Cardiac muscle cell (in vitro differentiated cells and primary cell): ENCODE measurements at places on chromosomes 16 and 17.

GRCh38 chr17:15009087-15009486 lies 256.0 kb downstream of the PMP22 start:
- DNase-seq = no peak

DNA sequence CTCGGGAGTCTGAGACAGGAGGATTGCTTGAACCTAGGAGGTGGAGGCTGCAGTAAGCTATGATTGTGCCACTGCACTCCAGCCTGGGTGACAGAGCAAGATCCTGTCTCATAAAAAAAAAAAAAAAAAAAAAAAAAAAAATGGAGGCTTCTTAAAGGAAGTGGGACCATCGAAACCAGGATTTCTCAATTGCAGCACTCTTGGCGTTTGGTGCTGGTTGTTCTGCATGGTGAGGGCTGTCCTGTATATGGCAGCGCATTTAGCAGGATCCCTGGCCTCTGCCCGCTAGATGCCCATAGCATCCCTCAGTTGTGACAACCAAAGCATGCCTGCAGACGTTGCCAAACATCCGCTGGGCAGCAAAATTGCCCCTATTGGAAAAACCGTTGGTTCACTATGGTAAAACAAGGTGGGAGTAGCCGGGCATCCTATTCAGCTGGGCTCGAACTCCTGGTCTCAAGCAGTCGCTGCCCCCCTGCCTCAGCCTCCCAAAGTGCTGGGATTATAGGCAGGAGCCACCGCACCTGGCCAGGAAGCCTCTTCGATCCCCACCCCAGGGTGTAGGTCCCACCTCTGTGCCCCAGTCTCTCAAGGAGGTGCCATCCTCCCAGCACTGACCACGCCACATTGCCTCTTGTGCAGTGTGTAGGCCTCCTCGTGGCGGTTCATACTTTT lies 6.5 kb upstream of the NPIPB7 start:
- DNase-seq = no peak

GRCh38 chr17:29390851-29391631 lies 878 bp downstream of the TAOK1 start:
- peak; percentile 47 for DNase-seq

DNA sequence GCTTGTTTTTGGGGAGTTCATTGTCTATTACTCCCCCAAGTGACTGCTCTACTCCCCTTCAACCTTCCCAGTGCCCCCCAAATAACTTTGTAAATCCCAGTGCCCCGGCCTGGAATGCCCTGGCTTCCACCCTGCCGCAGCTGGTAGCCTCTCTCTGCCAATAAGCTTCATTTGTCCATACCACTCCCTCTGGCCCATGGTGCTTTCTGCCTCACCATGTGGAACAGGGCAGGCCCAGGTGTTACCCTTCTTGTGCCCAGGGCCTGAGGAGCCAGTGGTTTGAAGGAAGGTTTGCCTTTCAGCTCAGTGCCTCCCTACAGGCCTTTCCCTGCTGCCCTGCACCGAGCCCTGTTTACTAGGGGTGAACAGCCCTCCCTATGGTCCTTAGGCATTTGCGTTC lies 134.2 kb downstream of the AATF start:
- DNase-seq = no peak

DNA sequence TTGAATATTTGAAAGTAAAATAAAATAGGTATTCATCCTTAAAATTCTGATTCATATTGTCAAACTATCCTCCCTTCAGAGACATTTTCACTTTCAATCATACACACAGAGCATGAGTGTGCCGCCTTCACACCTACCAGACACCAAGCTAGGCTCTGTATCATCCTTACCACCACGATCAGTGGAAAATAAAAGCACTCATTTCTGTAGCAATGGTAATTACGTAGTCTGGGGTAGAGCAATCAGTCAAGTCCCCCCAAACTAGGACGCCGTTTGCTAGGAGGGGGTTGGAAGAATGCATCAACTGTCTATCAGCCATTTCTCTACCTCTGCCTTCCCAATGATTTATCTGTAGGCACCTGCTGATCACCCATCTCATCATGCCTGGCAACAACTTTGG lies 84.6 kb upstream of the GRIN2A start:
- no peak for DNase-seq

- no peak for DNase-seq
Measured at GRCh38 chr16:7509963-7510601, 177.4 kb downstream of the RBFOX1 start.

GRCh38 chr16:566475-567372 lies at the start of gene NHLRC4:
TSS of gene NHLRC4 (plus strand) at chr16:567005. CDS start at chr16:568048, 1,043 bp downstream.
- peak; percentile 70 for DNase-seq

DNA sequence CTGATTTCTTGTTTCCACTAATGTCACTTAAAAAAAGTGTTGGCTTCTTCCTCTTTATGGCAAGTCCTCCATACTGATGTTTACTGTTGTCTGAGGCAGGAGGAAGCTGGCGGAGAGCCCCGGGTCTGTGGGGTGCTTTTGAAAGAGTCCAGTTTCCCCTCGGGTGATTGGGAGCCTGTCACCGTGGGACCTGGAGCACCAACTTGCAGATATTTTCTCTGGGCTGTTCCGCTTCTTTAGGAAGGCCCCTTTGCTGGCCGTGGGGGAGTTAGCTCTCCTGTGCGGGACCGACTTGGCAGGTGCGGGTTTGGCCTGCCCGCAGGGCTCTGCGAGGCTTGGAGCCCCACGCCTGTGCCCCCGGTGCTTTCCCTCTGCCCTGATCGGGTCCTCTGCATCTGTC lies 3.1 kb downstream of the BANP start:
- no peak for DNase-seq
